ENCODE measurements at places on chromosomes 1 and 21.

DNA sequence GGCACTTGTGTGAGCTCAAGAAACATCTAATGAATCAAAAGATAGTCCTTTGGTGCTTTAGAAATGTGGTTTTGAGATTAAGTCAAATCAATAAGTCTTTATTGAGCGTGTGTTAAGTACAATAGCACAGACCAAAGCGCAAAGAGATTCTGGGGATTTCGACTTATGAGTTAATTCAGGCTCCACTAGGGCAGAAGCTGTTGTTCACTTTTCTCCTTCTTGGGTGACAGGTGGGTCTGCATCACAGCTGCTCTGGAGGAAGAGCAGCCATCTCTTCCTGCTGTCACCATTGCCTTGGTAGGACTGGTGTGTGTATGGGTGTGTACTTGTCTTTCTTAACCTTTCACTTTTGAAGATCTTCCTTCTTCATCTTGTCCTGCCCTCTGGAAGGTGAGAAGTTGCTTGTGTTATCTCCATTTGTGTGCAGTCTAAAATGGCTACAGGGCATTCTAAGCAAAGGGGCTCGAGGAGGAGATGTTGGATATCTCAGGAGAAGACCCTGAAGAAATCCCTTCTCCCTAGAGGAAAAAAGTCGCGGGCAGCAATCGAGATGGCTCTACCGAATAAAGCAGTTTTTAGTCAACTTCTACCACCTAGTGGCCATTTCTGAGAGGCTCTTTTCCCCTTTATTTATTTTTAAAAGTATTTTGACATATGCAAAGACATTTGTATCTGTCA lies 22.9 kb upstream of the DISC1 start:
- peak; percentile 10 for DNase-seq

- no peak for DNase-seq
Observed at GRCh38 chr1:59759156-59759925, 55.4 kb upstream of the HOOK1 start.

DNA sequence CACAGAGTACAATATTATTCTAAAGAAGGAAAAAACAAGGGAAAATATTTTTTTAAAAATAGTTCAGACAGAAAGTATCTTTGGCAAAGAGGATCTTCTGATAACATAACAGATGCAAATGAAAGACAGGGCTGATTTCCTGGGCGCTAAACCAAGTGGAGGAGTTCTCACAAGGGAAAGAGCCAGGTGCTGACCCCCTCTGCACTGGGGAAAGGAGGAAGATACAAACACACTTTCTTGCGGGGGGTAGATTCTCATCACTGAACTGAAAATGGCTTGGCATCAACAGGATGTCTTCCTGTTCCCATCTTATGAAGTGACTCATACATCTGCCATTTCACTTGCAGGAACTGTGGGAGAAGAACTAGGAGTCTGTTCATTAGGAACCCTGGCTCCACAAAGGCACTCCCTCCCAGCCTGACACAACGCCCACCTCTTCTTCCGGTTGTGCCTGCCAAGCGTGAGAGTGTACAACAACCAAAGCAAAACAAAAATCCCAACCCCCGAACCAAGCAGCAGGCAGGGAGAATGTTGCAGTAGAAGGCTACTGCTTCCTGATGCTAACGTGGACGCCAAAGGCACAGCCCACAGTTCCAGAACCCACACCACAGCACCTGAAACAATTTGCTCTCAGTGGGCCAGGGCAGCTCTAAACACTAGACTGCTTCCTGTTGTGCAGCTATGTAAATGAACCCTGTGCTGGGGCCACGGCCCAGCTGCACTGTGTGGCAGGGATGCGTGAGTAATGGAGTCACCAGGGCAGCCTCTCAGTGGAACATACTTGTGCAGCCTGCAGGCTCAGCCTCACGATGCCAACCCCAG lies 51.0 kb downstream of the GADD45A start:
- peak; percentile 84 for DNase-seq

GRCh38 chr1:35369922-35370671 lies 101.6 kb downstream of the ZMYM4 start:
- DNase-seq: peak; percentile 8

GRCh38 chr1:176876966-176877515 lies 287.5 kb downstream of the ASTN1 start:
- DNase-seq: no peak

DNA sequence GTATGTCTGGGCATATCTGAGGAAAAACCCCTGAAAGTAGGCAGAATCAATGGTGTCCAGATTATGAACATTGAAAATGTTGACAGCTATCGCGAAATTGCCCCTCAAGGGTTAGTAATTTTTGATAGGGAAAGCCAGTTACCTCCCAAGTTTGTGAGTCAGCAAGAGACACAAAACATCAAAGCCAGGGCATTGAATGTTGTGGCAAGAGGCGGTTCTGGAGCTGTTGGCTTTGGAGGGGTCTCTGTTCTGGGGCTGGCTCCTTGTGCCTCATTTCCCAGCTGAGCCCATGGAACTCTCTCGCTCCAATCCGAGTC lies 10.6 kb upstream of the S100A11 start:
- DNase-seq: no peak

DNA sequence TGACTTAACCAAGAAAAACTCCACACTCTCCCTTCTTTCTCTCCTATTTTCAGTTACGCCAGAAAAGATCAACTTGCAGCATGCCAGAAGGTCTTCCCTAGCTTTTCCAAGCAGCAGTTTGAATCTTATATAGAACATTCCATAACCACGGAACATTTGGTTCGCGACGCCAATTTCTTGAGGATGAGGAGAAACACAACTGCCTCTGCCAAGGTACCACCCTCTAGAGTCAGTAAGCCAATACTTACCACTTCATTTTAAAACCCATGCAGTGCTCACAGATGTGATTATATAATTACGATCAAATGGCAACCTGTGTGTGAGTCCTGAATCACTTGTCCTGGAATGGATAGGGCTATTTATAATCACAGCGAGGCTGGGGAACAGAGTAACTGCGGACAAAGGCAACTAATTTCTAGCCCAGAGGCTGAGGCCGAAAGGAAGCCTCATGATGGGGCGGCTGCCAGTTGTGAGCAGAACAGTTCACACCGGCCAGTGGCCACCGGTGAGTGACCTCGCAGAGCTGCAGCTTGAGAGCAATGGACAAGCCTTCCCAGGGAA lies 43.2 kb upstream of the BACE2 start:
- no peak for DNase-seq

- no peak for DNase-seq
Observed at GRCh38 chr1:174000371-174000770, 21.8 kb downstream of the RC3H1 start.

- DNase-seq: no peak
Observed at GRCh38 chr1:157090771-157091170, 8.8 kb downstream of the ETV3L start.

DNA sequence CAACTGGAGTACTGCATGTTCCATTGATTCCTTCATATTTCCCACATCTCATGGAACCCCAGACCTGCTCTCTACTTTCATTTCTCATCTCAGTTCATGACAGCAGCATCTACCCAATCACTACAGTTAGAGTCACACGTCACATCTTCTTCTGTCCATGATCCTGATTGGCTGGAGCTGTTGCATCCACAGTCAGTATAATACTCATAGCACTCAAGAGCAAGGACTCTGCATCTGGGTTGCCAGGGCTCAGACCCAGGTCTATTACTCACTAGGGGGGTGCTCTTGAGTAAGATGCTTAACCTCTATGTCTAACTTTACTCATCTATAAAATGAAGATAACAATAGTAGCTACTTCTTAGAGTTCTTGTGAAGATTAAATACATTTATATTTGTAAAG lies 4.4 kb upstream of the XPR1 start:
- no peak for DNase-seq

GRCh38 chr1:198175423-198176170 lies 18.8 kb downstream of the NEK7 start:
- DNase-seq: no peak

DNA sequence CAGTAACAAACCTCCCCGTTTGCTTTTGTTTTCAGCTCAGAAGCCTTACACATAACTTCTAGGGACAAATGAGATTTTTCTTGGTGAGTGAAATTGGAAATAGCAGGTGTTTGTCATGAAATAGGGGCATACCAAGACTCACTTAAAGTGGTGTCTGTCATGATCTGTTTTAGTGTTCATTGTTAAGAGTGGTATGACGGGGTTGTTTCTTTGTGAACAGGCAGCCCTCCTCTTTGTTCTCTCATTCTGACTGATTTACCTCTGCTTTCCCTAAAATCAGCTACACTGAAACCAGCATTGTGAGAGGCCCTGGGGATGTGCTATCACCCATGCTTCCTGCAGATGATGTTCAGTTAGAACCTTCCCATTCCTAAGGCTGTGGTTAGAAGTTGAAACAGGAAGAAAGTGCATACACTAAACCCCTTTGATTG lies 2.5 kb upstream of the ERO1B start:
- no peak for DNase-seq

DNA sequence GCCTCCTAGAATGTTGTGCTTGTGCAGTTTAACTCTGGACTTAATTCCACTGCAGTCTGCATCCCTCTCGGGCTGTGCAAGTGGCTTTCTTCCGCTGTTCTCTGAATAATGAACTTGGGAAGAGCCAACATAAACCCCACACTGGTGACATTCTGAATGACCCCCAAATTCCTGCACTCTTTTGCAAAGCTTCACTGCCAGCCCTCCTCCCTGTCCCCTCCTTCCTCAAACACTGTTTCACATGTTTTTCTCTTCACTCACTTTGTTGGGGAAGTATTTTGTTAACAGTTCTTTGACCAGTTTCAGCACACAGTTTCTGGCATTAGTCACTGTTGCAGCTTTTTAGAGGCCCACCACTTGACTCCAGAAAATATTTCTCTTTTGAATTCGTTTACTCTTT lies 39.7 kb downstream of the GNG12 start:
- no peak for DNase-seq

DNA sequence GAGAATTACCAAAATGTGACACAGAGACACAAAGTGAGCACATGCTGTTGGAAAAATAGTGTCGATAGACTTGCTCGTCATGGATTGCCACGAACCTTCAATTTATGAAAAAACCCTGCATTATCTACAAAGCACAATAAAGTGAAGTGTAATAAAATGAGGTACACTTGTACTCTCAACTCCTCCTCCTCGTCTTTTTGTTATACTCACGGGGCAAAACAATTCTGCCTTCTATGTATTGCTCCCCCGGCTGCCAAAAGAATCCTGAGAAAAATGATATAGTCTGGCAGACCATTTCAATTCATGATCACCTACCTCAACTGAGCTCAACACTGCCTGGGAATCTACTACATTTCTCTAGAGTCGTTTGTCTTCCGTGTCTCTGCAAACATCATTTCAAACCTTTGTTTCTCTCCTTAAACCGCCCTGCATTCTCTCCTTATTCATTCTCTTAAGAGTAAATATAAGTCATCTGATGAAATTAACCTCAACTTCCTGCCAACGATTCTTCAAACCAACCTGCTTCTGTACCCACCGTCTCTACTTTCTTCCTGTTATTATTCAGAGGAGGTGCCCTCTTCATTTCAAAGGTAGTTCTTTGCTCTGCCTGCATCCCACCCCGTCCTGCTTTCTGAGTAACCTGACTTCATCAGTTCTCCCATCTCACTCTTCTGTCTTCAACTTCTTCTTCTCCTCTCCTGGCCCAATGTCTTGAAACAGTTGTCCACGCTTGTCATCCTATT lies 12.9 kb upstream of the IL19 start:
- no peak for DNase-seq

GRCh38 chr1:214702556-214702955 lies 99.6 kb downstream of the CENPF start:
- no peak for DNase-seq

GRCh38 chr1:172941945-172942344 lies 108.8 kb downstream of the TNFSF18 start:
- DNase-seq: no peak

DNA sequence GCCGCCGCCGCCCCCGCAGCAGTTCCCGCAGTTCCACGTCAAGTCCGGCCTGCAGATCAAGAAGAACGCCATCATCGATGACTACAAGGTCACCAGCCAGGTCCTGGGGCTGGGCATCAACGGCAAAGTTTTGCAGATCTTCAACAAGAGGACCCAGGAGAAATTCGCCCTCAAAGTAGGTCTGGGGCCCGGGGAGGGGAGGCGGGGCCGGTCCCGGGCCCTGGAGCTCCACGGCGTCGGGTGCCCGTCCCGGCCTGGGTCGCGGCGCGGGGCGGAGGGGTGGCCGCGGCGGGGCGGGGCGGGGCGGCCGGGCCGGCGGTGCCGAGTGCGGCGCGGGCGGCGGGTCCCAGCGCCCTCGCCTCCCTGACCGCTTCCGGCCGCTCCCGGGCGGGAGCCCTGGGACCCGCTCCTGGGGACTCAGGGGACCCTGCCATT lies 646 bp downstream of the MAPKAPK2 start:
- DNase-seq: no peak

GRCh38 chr1:11676386-11677103 lies 4.4 kb downstream of the MAD2L2 start:
- no peak for DNase-seq

- no peak for DNase-seq
Observed at GRCh38 chr1:36199934-36200741, 24.1 kb upstream of the THRAP3 start.

DNA sequence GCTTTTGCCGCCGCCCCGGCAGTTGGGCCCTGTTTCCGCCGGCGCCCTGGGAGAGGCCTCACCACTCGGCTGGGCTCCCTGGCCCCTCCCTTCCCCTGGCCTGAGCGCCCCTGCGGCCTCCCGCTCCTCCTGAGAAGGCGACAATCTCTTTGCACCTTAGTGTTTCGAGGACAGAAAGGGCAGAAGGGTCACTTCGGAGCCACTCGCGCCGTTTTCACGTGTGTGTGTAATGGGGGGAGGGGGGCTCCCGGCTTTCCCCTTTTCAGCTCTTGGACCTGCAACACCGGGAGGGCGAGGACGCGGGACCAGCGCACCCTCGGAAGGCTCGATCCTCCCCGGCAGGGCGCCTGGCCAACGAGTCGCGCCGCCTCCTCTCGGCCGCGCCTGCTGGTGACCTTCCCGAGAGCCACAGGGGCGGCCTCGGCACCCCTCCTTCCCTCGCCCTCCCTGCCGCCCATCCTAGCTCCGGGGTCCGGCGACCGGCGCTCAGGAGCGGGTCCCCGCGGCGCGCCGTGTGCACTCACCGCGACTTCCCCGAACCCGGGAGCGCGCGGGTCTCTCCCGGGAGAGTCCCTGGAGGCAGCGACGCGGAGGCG lies 432 bp upstream of the SIM2 start:
- no peak for DNase-seq

- DNase-seq: no peak
Observed at GRCh38 chr21:44785620-44786335, 15.8 kb downstream of the UBE2G2 start.

GRCh38 chr1:106962591-106962990 lies 93.9 kb upstream of the PRMT6 start:
- no peak for DNase-seq

Measured in SW 1271 (cell line).